NCI-H2171 (cell line): ENCODE measurements at places on chromosomes 7 and 10.

GRCh38 chr10:132704008-132704814 lies 81.7 kb downstream of the NKX6-2 start:
- DNase-seq = no peak

GRCh38 chr10:88962336-88962735 lies 9.8 kb upstream of the ACTA2 start:
- no peak for DNase-seq

- DNase-seq = peak; percentile 77
Measured at GRCh38 chr7:98836811-98837629, 32.8 kb downstream of the TMEM130 start.

DNA sequence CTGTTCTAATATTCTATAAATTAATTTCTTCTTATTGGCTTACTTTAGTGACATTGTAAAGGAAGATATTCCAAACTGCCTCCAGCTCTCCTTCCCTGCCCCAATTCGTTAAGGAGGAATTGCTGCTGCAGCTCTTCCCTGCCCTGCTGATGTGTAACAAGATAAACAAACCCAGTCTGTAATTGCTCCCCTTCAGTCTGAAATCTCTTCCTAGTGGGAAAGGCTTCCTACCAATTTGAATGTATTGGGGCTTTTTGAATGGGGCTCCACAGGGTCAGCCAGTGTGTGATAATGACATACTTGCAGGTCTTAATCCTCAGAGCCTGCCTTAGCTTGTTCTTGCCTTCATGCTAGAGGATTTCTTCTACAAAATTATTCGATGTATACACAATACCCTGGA lies 849.9 kb upstream of the GHITM start:
- no peak for DNase-seq

DNA sequence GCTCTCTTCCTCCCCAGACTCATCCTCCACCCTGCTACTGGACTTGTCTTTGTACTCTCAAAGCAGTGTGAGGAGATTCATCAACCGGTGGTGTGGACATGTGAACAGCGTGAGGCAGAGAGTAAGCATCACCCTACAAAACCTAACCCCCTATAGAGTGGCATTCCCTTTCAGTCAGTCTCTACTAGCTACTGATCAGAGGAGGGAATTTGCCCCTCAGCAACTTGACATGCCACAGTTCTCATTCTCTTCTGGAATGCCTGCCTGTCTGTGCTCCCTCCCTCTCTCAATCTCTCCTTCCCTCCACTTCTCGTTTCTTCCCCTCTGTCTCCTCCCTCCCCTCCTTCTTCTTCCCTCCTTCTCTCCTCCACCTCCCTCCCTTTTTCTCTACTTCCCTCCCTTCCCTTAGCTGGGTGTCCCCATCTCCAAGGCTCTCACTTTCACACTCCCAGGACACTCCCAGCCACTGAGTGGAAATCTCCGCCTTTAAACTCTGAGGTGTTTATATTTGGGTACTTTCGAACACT lies 24.6 kb downstream of the H2AZ2 start:
- no peak for DNase-seq

- DNase-seq = no peak
Measured at GRCh38 chr7:99219185-99219767, 11.4 kb upstream of the KPNA7 start.

DNA sequence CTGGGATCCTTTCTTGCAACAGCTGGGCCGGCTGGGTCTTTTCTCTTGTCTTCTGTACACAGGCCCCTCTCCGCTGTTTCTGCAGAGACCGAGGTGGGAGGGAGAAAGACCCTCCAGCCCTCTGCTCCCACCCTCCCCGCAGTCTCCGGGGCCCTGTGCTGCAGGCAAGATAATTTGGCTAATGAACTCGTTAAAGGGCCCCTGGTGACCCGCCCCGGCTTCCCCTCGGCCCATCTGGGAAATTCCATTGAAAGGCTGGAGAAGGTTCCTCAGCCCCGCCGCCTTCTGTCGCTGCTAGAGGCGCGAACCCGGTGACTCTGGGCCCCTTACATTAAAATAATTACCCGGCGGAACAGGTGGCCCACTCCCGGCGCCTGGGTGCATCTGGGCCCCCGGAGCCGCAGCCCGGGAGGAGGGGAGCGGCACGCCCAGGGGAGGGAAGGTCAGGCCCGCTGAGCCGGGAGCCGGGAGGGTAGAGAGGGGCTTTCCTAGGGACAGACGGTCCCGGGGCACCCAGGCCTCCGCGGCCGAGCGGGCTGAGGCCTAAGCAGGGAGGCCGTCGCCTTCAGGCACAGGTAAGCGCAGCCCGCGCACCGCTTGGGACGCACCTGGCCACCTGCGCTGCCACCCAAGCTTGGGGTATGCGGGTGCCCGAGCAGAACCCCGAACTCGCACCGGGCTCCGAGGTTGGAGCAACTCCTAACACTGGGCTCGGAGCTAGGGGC lies 7.3 kb upstream of the MNX1 start:
- peak; percentile 61 for DNase-seq

GRCh38 chr10:125102246-125102645 lies 58.1 kb downstream of the CTBP2 start:
- DNase-seq = no peak

GRCh38 chr7:121023194-121023593 lies 34.7 kb downstream of the CPED1 start:
- DNase-seq = no peak

DNA sequence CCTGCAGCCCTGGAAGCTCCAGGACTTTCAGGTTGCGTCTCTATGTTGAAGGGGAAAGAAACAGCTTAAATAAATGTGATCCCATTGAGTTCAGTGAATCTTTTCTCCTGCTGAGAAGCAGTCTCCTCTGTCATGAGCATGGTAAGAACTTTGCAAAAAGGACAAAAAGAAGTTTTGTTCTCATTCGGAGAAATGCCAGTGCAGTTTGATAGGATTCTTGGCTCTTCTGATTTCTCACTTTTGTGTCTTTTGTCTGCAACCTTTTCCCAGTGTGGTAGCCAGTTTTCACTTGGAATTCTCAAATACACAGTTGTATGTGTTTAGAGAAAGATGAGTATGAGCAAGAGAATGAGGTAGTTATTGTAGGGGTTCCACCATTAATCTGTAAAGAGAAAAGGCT lies 64.3 kb downstream of the AP3M1 start:
- DNase-seq = no peak

DNA sequence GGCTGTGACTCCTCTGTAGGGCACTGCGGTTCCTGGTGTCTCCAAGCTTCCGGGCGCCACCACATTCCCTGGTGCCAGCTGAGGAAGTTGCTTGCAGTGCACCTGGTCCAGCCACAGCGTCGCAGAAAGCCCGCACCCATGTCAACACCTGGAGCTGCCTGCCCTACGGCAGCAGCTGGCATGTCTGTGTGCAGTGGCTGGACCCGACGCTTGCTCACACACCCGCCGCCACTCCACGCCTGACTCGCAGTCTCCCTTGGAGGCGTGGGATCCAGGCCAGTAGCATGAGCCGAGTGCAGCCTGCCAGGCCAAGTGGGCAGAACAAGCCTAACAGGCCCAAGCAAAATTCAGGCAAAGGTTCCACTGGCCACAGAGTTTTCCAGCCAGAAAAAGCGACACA lies 118.1 kb upstream of the PHF14 start:
- DNase-seq = no peak

GRCh38 chr7:81503771-81504170 lies 266.1 kb downstream of the HGF start:
- DNase-seq = no peak

DNA sequence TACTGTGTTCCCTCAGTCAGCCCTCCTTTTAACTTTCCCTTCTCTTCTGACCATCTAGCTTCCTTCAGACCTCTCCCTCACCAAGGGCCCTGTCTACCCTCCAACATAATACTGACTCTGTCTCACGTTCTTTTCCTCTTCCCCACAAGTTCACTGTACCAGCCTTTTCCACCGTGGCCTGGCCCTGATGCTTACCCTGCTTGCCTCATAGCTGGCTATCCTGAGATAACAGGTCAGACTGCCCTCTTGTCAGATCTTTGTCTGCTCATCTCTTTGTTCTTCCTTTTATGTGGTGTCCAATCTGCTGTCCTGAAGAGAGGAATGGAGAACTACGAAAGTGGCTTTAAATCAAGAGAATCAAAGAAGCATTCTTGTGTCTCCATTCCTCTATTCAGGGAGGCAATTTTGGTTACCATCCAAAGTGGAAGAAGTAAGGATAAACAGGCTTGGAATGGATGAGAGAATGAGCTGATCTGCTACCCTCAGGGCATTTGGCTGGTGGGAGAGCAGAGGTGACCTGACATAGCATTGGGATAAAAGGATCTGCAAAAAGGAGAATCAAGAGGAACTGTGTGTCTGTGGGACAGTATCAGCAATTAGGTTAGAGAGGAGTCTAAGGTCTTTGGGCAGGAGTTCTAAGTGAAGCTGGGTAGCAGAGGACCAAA lies 8.1 kb downstream of the BTAF1 start:
- no peak for DNase-seq

- DNase-seq = peak; percentile 19
Measured at GRCh38 chr7:25632616-25633015, 404.3 kb upstream of the NPVF start.

DNA sequence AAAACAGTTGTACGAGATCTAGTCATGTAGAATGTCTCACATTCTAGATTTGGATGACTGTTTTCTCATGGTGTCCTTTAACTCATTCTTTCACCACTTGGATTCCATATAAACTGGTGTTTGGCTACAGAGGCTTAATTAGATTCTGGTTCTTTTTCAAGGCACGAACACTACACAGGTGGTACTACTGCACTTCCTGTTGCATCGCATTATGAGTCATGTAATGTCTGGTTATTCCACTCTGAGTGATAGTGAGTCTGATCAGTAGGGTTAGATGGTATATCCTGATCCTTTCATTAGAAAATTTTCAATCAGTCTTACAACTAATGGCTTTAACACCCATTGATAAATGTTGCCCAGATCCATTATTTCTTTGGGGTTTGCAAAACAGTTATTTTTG lies 11.2 kb upstream of the AKAP9 start:
- no peak for DNase-seq

GRCh38 chr10:90992462-90992861 lies 71.6 kb upstream of the ANKRD1 start:
- no peak for DNase-seq

DNA sequence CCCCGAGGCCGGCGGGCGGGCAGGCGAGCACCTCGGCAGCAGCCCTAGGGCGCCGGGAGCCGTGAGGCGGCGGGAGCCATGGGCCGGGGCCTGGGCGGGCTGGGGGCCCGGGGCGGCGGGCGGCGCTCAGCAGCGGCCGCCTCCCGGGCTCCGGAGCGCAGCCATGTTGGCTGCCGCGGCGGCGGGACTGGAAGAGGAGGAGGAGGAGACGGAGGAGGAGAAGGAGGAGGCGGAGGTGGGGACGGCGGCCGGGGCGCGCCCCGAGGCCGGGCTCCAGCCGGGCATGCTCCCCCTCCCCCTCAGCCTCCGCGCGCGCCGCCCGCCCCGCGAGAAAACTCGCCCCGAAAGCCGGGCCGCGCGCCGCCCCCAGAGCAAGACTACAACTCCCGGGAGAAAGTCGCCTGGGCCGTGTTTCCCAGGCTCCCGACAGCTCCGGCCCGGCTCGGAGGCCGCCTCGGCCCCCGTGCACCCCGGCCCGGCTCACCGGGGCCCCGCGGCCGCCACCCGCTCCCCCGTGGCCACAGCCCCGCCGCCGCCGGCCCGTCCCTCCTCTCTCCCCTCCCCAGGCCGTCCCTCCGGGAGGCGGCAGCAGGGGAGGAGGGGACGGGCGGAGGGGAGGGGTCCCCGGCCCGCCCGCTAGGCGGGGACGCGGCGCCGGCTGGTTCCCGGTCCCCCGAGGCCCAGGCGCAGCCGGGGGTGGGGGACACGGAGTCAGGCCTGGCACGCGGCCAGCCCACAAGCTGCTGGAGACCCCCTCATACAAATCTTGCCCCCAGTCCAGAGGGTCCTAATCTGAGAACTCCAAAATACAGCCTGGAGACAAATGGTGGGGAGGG lies at the start of gene DLG5:
Gene DLG5, minus strand, starts transcription at position 190 of the 836 bp plus-strand sequence. CDS start 235 bp downstream, outside the sequence.
- DNase-seq = peak; percentile 26

- no peak for DNase-seq
Measured at GRCh38 chr7:50393076-50393475, 57.1 kb downstream of the FIGNL1 start.

- DNase-seq = no peak
Measured at GRCh38 chr7:1397491-1398327, 61.6 kb downstream of the MICALL2 start.

GRCh38 chr7:151424799-151425198 lies 15.0 kb upstream of the WDR86 start:
- DNase-seq = no peak

DNA sequence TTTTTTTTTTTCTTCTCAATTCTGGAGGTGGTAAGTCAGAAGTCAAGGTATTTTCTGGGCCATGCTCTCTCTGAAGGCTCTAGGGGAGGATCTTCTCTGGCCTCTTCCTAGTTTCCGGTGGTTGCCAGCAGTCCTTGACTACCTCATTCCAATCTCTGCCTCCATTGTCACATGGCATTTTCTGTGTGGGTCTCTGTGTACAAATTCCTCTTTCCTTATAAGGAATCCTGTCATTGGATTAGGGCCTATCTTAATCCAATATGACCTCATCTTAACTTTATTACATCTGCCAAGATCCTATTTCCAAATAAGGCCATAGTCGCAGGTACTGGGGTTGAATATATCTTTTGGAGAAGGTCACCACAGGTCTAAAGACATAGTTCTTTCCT lies 129.3 kb upstream of the PRR15 start:
- DNase-seq = no peak

- no peak for DNase-seq
Measured at GRCh38 chr7:1914321-1914720, 244.2 kb downstream of the ELFN1 start.

- no peak for DNase-seq
Measured at GRCh38 chr7:155744971-155745683, 67.1 kb downstream of the SHH start.

DNA sequence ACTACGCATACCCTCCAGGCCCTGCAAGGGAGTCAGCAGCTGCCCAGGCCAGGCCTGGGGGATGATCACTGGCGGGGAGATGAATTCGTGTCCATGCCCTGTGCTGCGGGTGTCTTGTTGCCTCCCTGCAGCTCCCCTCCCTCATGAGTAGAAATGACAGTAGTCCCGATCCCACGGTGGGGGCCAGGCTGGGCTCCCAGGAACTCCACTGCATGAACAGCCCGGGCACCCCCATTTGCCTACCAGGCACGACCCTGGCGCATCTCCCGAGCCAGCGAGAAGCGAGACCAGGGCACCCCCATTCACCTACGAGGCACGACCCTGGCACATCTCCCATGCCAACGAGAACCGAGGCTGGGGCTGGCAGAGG lies 246.5 kb downstream of the ELFN1 start:
- DNase-seq = no peak

GRCh38 chr7:129376778-129377700 lies 57.2 kb upstream of the STRIP2 start:
- no peak for DNase-seq

- no peak for DNase-seq
Measured at GRCh38 chr10:35612385-35613106, 7.4 kb downstream of the GJD4 start.
